ENCODE measurements at places on chromosomes 12 and 14.

DNA sequence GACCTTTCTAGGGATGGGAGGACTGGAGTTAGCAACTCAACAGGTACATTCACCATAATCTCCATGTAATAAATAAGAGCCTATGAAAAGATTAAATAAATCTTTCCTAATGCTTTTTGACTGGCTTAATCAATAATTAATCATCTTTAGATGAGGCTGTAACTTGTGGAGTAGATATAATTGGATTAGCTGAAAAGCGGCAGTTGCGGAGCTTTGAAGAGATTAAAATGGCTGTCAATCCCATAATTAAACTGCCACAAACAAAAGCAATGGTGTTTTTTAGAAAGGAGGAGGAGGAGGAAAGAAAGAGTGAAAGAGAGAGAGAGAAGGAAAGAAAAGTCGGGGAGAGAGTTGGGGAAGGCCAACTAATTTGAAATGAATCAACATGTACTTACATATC lies 70.7 kb upstream of the TMEM263 start:
- no peak for DNase-seq

- peak; percentile 90 for DNase-seq
These were observed 72.4 kb upstream of the USP44 start for GRCh38 chr12:95623554-95624170.

- DNase-seq: no peak
These were observed 162.1 kb upstream of the LHX5 start for GRCh38 chr12:113633678-113634332.

DNA sequence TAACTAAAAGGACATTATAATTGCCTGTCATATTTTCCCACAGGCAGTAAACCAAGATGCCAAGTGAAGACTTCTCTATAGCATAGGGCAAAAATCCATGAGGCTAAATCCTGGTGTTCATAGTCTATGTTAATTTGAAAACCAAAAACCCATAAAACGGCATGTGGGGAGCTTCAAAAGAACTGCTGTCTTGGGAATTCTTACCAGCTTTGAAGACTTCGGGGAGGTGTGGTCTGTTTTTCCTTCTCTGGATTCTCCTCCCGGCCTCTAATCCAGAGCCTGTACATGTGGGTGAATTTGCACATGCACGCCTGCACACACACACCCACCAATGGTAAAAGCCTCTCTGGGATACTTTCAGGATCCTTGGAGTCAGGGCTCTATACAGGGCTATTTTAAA lies 61.9 kb upstream of the IFNG-AS1 start:
- DNase-seq: no peak

DNA sequence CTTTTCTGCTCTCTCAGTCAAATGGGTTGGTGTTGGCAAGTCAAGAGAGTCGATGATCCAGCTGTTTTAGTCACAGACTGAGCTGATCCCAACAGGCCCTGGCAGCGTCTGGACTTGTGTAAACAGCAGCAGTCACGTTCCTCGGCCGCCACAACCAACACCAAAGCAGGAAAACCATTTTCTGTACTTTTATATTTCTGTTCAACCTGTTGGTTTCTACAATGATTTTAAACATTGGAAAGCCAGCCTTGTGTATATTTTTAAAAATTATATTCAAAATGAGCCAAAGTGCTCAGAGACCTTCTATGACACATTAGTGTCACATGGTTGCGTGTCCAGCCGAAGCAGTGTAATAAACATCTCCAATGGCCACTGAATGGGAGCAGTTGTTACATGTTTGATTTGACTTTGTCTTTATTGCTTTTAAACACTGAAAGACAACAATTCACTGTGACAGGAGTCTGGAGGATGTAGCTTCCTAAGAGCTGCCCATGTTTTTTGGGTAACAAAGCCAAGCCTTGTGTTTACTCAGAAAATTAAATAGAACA lies 5.9 kb upstream of the SIVA1 start:
- DNase-seq: peak; percentile 88
